ENCODE measurements at places on chromosomes 13 and 19.

DNA sequence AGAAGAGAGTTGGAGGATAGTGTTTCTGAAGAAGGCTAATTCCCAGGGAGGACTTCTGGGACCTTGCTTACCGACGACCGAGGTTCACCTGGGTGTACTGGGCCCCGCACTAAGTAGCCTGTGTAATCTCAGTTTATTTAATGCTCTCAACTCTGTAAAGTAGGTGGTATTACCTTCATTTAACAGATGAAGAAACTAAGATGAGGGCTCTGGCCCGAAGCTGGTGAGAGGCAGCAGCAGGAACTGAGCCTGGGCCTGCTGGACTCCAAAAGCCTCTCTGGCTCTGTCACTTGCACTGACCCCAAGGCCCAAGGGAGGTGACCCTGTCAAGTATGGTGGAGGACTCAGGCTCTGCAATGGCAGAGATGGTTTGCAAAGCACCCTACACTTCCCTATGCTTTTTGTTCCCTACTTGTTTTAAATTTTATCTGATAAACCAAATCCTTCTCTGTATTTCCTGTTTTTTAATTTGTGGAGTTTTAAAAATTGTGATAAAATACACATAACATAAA, 50.6 kb downstream of the GGACT start:
- DNase-seq, result no peak

DNA sequence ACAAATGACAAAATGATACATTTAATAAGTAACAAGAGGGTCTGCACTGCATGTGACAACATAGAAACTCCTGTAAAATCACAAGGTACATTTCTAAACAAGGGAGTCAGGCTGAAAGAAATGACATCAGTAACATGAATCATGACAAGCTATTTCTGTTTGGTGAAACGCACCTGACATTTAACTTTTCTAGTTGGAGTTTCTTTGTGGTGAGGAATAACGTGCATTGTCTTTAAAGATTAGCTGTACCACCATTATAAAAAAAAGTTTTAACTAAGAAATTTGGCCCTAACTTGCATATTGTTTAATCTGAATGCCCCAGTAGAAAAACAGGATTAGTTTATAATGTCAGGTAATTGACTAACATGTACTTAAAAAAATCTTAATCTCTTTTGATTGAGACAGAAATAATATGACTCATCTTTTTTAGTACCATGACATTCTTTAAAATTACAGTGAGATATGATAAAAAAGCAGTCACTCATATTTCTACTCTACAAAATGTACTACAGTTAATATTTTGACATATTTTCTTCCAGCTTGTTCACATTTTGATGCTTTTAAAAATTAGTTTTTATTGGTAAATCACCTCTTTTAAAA, 418.2 kb downstream of the KLF12 start:
- no peak for DNase-seq

- DNase-seq, result no peak
Observed at GRCh38 chr19:55703790-55704215, 28.8 kb downstream of the EPN1 start.

DNA sequence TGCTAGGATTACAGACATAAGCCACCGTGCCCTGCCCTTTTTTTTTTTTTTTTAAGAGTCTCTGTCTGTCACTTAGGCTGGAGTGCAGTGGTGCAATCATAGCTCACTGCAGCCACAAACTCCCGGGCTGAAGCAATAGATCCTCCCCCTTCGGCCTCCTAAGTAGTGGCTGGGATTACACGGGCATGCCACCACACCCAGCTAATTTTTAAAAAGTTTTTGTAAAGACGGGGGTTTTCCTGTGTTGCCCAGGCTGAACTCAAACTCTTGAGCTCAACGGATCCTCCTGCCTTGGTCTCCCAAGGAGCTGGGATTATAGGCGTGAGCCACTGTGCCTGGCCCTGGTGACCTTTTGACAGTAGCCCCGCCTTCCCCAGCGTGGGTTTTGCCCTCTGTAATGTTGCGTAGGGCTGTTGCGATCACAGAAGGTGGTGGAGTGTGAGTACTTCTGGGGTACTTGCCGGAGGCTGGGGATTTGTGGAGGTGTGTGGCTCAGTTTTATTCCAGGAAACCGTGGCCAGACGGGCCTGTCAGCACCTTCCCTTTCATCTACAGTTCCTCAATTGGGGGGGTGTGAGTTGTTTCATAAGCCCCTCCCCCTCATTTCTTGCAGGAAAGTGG, 11.6 kb upstream of the RETN start:
- no peak for DNase-seq

DNA sequence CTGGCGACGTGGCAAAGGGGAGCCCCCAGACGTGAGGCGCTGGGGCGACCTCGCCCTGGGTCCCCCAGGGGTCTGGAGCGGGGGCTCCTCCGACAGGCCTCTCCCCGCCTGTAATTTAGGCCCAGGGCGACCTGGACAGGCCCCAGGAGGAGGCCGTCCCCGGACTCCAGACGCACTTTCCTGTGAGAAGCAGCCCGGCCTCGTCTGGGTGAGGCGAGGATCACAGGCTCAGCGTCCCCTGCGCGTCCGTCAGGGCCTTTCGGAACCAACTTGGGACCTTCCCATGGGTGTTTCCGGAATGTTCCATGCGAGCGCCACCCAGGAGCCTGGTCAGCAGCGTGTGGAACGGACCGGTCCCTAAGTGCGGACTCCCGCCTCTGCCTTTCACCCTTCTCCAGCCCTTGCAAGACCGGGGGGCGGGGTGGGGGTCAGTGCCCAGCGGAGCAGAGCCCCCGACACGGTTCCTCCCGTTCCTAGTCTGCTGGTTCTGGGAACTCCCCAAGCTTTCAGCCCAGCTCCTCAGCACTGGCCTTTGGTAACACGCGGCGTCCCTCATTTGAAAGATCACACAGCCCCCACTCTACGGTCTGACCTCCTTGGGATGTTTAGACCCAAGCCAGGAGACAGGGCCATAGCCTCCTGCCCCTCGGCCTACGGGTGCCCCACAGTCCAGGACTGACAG, 1.1 kb upstream of the GRTP1 start:
- no peak for DNase-seq

- DNase-seq, result no peak
Observed at GRCh38 chr19:23160766-23161165, 43.9 kb downstream of the ZNF730 start.
